ENCODE measurements at places on chromosomes 2 and 18.

DNA sequence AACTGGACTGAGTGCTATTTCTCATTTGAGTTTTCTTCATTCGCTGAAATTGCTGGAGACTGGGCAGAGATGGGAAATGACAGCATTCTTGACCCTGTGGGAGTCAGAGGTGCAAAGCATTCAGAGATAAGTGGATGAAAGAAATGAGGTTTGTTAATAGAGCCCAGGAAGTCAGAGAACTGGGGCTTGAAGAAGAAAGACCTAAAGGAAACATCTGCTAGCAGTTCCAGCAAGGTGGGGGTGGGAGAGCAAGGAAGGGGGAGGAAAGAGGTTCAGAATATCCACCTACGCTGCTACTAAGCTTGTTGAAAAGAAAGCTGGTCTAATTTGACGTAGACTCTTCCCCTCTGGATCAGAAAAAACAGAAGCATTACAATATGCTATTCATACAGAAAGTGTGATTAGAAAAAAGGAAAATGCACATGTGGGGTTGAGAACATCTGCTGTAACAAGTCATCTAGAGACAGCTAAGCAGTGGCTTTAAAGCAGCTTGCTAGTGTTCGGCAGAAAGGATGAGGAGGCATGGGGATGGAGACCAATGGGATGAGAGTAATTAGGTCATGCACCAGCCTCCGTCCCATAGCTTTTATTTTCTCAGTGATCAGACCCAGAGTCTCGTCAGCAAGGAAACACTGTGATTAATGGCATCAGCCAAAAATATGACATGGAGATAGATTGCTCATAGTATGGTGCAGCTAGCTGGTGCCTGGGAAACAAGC, 29.7 kb downstream of the NAB1 start:
- DNase-seq, result no peak

GRCh38 chr18:36179562-36180355, 7.5 kb upstream of the MOCOS start:
- no peak for DNase-seq

DNA sequence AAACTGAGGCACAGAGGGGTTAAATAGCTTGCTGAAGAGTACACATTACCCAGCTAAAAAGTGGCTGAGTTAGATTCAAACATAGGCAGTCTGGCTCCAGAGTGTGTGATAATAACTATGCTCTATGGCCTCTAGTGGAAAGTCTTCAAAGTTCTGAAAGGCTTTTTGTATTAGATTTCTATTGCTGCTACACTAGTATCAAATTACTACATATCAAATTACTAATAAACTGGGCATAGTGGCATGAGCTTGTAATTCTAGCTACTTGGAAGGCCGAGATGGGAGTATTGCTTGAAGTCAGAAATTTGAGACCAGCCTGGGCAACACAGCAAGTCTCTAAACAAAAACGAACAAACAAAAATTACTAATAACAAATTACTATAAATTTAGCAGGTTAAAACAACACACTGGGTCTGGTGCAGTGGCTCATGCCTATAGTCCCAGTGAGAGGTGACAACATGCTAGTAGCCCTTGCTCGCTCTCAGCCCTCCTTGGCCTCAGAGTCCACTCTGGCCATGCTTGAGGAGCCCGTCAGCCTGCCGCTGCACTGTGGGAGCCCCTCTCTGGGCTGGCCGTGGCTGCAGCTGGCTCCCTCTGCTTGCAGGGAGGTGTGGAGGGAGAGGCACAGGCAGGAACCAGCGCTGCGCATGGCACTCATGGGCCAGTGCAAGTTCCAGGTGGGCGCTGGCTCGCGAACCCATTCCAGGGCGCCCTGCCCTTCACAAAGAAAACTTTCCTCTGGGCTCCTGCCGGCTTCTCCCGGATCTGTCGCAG, 38.2 kb upstream of the TWSG1 start:
- DNase-seq, result no peak

- DNase-seq, result no peak
Observed at GRCh38 chr2:224574423-224575084, 10.6 kb downstream of the CUL3 start.

DNA sequence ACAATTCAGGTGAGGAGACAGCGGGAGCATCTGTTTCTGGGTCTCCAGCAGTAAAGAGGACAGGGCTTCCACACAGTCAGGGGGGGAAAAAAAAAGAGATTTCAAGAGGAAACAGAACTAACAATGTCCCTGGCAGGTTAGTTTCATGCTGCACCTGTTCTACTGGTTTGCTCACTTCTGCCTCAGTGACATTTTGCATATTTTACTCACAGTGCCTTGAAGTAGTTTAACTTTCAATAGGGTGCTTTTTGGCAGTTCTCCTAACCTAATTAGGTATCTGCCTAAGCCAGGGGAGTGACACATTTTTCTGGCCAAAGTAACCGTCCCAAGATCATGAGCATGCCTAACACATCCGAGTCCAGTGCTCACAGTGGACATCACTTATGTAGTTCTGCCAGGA, 109.0 kb upstream of the ALK start:
- DNase-seq, result no peak
